HAP-1 (cell line): ENCODE measurements at places on chromosomes 5 and 9.

DNA sequence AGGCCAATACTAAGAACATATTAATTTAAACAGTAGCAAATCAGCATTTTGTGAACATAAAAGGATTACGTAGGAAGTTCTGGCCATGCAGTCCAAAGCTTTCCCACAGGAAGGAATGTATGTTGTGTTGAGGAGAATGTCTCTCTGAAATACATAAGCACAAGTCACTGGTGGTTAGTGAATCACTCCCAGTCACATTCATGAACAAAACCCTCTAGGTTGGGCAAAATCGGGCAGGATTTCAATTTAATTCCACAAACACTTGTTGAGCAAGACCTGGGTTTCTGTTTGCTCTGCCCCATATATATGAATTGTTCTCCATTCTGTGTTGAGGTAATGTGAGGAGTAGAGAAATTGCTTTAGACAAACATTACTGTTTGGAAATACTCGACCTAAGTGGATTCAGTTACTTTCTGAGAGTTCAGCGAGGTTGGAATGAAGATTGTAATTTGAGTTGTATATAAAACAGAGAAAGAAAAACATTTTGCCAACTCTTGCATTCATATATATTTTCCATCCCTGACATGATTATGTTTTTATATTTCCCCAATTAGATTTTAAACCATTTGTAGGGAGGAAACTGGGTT, 127.6 kb upstream of the RPS23 start:
- no peak for DNase-seq

- DNase-seq, result peak; percentile 79
Observed at GRCh38 chr5:149367249-149367971, 9.6 kb downstream of the PCYOX1L start.

DNA sequence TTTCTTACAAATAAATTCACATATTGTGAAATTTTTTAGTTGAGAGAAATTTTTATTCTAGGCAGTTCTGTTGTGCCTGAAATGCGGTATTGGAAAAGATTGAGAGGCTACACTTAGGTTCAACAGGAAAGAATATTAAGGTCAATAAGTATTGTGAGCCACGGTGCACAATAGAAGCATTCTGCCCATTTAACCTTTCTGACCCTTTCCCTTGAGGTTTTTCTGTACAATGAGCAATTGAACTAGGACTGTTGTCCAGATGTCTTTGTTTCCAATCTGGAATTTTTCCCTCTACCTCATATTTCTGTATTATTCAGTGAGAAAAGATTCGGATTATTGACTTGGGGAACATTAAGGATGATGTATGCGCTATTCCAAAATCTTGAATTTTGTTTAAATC, 205.2 kb downstream of the NR3C1 start:
- no peak for DNase-seq

GRCh38 chr5:75993183-75993582, 90.0 kb upstream of the SV2C start:
- DNase-seq, result no peak

GRCh38 chr9:109254317-109254716, 66.5 kb downstream of the EPB41L4B start:
- DNase-seq, result no peak

DNA sequence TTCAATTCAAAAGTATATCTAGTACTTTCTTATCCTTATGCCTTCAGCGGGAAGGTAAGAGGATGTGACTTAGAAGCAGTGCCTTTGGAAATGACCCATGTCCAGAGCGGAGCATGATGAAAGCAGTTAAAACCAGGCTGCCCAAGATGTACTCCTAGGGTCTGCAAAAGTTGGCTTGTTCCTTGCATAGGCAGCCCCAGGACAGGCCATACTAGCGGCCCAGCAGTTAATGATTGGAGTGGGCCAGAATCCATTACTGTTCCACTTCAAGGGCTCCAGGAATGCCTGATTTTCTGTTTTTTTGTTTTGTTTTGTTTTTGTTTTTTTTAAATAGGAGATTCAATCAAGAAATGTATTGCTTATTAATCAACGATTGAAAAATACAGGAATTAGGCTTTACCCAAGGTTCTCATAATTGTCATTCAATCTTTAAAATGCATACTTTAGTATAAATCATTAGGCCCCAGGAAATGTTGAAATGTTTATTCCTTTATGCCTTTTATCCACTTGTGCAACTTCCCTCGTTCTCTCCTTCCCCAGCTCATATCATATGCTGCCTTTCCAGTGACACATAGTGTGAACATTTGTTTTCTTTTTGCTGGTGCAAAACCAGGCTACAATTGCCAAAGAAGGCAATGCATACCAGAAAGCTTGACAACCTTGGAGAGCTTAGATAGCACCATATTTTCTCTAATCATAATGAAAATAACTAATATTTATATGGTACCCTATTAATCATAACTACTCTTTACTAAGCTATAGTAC, 190.8 kb downstream of the ARHGEF28 start:
- no peak for DNase-seq

DNA sequence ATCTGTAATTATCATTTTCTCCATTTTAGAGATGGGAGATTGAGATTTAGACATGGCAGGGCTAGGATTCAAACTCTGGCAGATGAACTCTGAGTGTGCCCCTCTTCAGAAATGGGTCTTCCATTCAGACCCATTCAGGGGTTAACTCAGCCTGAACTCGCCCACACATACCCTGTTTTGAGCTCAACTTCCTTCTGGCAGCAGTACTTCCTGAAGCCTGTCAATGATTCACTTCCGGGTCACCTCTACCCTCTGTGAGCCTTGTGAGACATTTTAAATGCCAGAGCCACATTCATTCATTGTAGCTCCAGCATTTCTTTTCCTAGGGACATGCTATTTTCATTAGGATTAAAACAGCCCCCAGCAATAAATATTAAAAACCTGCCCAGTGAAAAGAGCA, 209.3 kb upstream of the SLC24A2 start:
- no peak for DNase-seq

GRCh38 chr5:180090098-180090768, 18.7 kb upstream of the RNF130 start:
- DNase-seq, result peak; percentile 80
